H9 (cell line): ENCODE measurements at places on chromosomes 3 and 15.

DNA sequence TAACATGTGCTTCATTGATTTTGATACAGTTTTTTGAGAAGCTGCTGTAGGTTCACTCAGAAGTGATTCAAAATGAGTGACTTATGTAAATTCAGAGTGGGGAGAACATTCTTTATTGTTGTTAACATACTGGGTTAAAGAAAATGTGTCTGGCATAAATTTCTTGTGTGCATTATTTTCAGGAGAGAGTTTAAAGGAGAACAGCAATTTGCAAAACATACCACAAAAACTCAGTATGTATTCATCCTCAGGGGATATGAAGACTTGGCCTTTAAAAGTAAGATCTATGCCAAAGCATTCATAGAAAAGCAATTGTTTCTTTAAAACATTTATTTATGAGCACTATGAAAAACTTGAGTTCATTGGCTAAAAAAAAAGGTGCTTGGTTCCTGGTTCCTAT, 1089.8 kb downstream of the ROBO2 start:
- DNase-seq, result no peak

DNA sequence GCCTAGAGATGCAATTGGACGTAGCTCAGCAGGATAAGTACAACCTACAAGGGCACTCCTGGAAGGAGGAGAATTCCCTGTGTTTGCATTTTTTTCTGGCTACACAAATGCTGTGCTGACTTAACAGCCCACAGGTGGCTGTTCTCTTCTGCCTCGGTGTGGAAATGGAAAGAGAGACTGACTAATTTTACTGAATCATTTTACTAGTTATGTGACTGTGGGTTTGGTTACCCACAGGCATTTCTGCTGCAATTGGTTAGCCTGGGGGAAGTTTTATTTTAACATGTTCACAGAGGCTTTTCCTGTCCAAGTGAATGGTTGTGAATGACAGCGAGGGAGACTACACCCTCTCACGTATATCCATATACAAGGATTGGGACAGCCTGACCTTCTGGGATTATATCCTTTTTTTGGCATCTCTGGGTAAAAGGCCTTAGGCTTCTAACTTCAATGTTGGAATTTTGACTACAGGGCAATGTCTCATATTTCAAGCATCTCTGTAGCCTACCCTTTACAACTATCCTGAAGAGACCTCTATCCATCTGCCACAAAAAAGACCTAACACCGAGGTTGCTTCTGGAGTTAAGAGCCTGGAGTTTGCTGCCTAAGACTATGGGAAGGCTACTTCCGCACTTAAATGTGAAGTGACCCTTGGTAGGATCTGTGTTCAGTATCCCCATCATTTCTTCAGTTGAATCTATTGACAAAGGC, 67.2 kb upstream of the TP63 start:
- DNase-seq, result no peak

GRCh38 chr15:57872281-57873030, 165.9 kb downstream of the POLR2M start:
- DNase-seq, result no peak

DNA sequence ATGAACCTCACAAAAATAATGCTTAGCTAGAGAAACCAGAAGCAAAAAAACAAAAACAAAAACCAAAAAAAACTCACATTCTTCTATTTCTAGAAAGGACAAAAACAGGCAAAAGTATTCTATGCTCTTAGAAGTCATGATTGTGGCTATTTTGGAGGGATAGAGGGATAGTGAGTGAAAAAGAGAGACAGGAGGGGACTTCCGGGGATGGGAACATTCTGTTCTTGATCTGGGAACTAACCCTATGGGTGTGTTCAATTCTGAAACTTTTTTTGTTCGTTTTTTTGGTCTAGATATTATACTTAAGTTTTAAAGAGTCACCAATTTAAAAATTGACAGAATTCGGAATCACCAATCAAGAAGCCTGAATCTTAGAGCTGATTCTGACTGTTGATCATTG, 120.0 kb upstream of the TPM1 start:
- DNase-seq, result no peak

DNA sequence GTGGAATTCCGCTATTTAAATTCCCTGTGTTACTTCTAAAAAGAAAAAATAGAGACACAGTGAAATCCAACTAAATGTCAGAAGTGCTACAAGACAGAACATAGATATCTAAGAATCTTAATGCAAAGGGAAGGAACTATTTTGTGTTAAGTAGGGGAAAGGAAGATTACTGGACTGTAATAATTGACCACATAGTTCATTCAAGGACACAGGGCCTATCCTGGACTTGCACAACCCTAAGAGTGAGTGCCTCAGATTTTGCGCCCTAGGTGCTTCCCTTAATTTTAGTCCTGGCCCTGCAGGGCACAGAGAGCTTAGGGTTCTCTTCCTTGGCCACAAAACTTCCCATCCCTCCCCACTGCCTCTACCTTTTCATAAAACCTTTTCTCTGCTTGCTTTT, 3.5 kb upstream of the IL20RB start:
- no peak for DNase-seq

- no peak for DNase-seq
These were observed 984.1 kb upstream of the GBE1 start for GRCh38 chr3:82745544-82745943.

DNA sequence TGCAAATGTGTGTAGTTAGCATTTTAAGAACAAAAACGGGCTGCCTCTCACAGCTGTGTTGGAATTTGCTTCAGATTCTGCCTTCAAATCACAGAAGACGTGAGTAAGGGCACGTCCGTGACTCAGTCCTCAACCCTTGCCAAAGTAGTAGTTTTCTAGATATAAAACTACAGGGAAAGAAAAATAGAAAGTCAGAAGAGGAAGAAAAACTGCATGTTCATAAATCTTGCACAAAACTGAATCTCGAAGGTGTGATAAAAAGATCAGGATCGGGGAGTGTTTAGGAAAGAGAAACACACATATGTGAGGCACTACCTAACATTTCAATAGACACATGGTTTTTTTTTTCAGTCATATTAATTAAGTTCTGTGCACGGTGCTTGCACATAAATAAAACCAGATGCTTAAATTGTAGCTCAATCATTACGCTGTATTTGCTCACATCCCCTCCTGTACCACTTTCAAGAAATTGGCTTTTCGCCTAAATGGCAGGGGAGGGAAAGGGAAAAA, 71.7 kb downstream of the P3H2 start:
- DNase-seq, result no peak

DNA sequence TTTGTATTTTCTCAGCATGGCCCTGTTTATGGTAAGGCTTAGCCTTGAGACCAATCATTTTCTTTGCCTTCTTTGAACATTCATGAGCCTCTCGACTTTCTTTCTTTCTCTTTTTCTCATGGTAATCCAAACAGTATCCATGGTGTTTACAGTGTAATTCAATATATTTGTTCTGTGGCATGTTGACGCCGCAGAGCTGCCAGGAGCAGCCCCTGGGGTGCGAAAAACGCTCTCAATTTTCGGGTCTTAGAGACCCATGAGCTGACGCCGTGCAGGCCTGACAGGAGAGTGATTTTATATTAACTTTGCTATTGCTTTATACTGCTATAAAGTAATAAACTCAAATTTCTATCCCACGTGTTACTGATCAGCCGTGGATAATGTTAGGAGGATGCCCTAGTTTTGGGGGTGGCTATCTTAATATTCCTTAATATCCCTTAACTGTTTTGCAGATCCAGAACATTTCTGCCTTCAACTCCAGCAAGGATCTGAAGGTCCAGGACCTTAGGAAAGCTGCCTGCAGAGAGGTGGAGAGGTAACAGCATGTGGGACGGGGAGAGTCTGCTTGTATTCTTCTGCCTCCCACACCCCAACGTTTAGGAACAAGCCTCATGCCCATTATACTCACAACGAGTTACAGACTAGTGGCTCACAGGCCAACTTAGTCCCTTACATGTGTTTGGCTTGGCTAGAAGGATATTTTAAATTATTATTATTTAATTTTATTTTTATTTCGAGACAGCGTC, 29.3 kb upstream of the MYO1E start:
- DNase-seq, result no peak

- DNase-seq, result no peak
These were observed 46.9 kb downstream of the PIK3R4 start for GRCh38 chr3:130699765-130700164.

DNA sequence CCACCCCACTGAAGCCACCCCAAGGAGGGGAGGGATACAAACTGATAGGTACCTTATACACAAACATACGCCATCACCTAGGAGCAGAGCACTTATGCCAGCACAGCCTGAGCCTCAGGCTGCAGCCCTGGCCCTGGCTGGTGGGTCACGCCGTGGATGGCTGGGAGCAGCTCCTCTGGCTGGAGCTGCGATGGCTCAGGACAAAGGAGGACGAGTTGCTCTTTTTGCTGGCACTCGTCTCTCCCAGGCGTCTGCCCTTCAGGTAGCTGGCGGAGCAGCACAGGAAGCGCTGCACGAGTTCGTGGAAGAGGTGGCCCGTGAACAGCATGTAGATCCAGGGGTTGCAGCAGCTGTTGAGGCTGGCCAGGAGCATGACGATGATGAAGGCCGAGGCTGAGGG, 16.6 kb downstream of the OXTR start:
- DNase-seq, result no peak

- no peak for DNase-seq
These were observed 137.4 kb downstream of the MBNL1 start for GRCh38 chr3:152405915-152406802.

DNA sequence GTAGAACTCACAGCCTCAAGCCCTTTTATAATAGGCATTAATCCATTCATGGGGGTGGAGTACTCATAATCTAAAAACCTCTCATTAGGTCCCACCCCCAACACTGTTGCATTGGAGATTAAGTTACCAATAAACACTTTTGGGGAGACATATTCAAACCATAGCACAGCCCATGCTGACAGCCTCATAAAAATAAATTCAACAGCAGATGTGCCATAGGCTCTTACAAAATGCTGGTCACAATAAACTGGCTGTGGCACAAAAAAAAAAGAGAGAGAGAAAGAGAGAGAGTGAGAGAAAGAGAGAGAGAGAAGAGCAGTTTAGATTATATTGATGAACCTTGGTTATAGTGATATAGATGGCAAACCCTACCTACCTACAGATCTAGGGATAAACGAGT, 1000.9 kb downstream of the TUSC7 start:
- DNase-seq, result no peak

DNA sequence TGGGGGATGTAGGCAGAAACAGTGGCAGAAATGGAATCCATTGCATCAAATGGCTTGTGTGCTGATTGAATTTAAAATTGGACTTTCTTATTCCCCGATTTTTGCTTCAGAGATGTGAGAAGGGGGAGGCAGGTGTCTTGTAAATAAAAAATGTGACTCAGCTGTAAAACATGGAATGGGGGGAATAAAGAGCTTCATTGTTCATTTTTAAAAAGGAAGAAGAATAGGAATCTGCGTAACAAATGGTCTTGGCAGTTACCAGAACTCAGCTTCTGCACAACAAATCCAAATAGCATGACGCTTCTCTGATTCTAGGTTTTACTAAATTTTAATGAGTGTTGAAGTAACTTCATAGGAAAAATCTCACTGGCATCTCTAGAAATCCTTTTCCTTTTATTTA, 323.9 kb upstream of the GBE1 start:
- no peak for DNase-seq

DNA sequence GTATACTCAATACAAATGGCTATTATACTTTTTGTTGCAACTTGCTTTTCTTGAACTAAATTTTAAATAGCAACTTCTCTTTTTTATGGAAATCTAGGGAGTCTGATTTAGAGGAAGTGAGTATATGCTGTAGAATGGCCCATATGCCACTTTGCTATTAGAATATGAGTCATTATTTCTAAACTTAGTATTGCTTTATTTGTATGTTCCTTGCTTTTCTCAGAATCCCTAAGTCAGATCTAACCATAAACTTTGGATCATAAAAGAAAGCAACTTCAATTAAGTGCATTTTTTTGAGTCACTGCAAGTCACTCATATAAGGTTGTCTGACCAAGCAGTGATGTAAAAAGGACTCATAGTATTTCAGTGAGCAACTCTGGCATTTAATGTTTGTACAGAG, 17.5 kb upstream of the SPTSSB start:
- no peak for DNase-seq

GRCh38 chr3:46609212-46609721, 3.1 kb upstream of the FAM240A start:
- DNase-seq, result no peak

GRCh38 chr15:94047566-94047965, 183.8 kb upstream of the MCTP2 start:
- DNase-seq, result no peak

GRCh38 chr3:1138036-1138435, 45.2 kb downstream of the CNTN6 start:
- DNase-seq, result no peak

DNA sequence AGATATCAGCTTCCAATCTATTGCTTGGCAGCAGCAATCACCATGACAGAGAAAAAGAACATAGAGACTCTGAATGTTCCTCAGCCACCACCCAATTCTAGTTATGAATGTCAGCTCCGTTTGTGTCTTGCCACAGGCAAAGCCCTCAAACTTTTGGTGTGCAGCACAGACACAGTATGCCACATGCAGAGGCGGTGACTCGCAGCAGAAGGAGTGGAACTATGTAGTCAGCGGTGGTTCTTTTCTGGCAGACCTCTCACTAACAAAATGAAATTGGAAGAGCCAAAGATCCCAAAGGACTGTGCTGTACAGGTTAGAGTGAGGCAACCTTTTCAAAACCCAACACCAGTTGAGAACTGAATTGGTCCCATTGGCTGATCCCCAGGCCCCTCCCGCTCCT, 220.9 kb downstream of the SLC9A9 start:
- DNase-seq, result no peak

DNA sequence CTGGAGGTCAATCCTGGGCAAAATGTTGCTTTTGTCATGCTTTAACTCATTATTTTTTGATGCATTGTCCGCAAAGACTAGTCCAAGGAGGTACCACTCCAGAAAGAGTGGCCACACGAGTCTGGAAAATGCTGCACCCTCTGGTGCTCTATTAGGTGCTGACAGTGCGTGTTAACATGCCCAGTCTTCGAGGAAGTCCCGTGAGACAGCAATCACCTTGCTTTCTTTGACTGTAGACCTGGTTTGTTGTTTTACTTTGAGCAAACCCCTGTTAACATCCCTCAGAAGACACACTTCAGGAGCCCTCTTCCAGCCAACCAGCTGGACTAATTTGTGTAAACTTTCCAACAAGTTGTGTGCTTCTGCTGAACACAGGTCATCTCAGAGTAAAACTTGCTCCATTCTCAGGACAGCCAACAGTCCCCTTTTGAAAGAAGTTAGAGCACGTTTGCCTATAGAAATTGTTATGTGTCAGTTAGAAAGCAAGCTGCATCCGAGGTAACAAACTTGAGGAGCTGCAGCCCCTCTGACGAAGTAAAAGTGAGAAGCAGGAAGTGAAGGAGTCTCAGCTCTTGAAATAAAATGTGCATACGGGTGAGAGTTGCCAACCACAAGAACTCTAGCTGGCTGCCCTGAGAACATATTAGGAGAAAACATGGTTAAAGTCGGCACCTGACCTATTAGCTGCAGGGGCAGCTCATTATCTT, 205.0 kb downstream of the LPP start:
- no peak for DNase-seq

DNA sequence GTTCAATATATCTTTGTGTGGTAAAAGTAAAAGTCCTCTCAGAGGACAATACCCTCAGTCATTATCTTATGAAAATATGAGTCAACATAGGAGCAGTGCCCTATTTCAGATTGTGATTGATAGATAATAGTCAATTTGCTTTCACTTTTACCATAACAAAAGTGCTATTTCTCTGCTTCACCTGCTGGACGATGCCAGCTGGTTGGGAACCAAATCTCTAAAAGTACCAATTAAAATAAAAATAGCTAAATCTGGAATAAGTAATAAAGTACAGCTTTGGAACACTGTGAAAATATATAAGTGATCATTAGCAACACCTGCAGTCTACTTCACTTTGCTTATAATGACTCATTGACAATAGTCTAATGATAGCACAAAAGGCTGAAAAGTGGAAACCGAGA, 390.3 kb upstream of the AGTR1 start:
- DNase-seq, result no peak
